ENCODE measurements at places on chromosomes 13 and 19.
A peak's percentile ranks its signal among the peaks of the same experiment; 100 is the strongest.

GRCh38 chr19:48283908-48284307, 14.0 kb downstream of the ZNF114 start:
- DNase-seq: peak; percentile 90

DNA sequence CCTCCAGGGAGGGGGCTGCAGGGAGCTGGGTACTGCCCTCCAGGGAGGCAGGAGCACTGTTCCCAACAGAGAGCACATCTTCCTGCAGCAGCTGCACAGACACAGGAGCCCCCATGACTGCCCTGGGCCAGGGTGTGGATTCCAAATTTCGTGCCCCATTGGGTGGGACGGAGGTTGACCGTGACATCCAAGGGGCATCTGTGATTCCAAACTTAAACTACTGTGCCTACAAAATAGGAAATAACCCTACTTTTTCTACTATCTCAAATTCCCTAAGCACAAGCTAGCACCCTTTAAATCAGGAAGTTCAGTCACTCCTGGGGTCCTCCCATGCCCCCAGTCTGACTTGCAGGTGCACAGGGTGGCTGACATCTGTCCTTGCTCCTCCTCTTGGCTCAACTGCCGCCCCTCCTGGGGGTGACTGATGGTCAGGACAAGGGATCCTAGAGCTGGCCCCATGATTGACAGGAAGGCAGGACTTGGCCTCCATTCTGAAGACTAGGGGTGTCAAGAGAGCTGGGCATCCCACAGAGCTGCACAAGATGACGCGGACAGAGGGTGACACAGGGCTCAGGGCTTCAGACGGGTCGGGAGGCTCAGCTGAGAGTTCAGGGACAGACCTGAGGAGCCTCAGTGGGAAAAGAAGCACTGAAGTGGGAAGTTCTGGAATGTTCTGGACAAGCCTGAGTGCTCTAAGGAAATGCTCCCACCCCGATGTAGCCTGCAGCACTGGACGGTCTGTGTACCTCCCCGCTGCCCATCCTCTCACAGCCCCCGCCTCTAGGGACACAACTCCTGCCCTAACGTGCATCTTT, 7.8 kb upstream of the CEACAM5 start:
- no peak for DNase-seq

DNA sequence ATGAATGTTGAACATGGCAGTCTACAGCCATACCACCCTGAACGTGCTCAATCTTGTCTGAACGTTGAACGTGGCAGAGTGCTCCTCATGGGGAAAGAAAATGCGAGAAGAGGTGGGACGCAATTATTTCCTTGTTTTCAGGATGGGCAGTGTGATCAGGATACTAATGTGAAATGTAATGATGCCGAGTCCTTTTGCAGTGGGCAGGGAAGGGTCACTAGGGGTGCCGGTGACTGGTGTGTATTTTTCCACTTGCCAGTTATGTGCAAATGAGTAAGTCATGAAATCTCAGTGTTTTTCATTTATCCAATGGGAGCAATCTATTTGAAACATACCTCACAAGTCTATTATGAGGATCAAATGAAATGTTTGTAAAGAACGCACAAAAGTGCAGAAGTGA, 84.8 kb downstream of the LNX2 start:
- no peak for DNase-seq

DNA sequence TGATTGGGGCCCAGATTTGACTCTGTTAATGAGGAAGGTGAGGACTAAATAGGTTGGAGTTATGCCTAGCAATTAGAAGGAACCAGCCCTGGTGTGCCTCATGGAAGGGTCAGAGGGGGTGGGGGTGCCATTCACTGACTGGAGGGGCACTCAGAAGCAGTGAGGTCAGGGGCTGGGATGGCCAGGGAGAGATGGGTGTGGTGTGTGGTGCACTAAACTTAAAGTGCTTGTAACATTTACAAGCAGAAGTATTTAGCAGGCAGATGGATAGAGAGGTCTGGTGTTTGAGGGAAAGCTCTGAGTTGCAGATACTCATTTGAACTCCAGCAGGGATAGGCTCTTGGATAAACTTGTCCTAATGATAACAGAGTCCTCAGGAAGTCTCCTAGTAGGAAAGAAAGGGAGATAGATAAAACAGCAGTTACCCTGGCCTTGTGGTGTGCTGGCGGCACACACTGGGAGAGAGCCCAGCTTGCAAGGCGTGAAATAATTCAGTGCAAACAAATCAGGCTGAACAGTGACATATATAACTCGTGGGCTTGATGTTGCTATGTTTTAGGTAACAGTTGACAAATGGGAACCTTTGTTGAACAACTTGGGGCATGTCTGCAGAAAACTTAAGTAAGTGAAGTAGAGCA, 20.0 kb upstream of the UPF3A start:
- DNase-seq: no peak

GRCh38 chr19:8526345-8527091, 12.6 kb upstream of the ZNF414 start:
- peak; percentile 51 for DNase-seq

GRCh38 chr13:61486496-61486895, 70.8 kb upstream of the PCDH20 start:
- no peak for DNase-seq

Measured in AG04449 (cell line).